ENCODE measurements at places on chromosomes 11 and 22.
A peak's percentile ranks its signal among the peaks of the same experiment; 100 is the strongest.

DNA sequence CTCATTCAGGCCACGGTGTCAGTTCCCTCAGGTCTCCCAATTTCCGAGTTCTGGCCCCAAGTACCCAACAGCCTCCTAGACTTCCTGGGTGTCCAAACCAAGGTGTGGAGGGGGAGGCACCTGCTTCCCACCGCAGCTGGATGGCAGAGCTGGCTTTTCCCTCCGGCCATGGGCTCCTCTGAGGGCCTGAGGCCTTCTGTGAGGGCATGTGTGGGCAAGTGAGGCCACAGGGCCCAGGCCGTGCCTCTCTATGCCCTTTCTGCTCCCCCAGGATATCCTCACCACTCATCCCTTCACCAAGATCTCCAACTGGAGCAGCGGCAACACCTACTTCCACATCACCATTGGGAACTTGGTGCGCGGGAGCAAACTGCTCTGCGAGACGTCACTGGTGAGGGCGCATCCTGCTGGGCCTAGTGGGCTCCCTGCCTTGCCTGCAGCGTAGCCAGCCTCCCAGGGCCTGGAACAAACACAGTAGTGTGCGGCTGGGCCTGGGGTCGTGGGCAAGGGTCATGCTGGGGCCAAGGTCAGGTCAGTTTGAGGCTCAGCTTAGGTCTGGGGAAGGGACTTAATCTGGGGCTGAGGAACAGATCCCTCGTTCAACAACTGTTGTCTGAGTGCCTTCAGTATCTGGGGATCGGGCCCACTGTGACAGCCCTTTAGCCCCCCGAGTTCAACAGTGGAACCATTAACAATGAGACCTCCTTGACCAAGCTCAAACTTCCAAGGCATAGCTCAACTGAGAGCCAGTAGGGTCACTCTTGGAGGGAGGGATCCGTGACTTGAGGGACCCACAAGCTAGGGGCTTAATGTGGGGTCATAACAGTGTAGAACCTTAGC lies 85.8 kb downstream of the MYO7A start:
- H3K4me1 ChIP-seq = no peaks in the 10 kb centered on the region
- no peak for DNase-seq
- H3K36me3 ChIP-seq = no peaks in the 10 kb centered on the region

DNA sequence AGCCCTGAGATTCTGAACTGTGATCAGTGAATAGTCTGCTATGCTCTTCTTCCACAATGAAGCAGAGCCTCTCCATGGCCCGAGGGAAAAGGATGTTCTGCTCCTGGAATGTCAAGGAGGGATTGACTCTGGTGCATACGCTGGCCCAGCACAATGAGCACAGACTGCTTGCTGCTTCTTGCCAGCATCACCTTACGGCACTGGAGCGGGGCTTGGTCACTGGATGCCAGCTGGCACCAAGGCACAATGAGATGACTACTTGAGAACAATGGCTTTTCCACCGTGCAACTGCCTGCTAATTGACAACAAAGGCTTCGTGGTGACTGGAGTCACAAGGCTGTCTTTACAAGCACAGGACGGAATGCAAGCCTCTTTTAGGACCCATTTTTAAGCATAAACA lies 139.2 kb downstream of the DSCAML1 start:
- H3K4me1 ChIP-seq = no peaks in the 10 kb centered on the region
- no peak overlapping the region for H3K4me3 ChIP-seq
- H3K27me3 ChIP-seq = peaks cover 4% of the 10 kb centered on the region
- DNase-seq = no peak
- H3K27ac ChIP-seq = no peak overlapping the region

- H3K27ac ChIP-seq = no peak overlapping the region
- DNase-seq = no peak
- peaks cover 13% of the 10 kb centered on the region for H3K4me1 ChIP-seq
- no peaks in the 10 kb centered on the region for H3K36me3 ChIP-seq
Observed at GRCh38 chr11:72773291-72773690, 20.6 kb downstream of the STARD10 start.

- H3K4me3 ChIP-seq = no peak overlapping the region
- DNase-seq = no peak
- H3K27ac ChIP-seq = no peak overlapping the region
- H3K36me3 ChIP-seq = no peaks in the 10 kb centered on the region
Observed at GRCh38 chr11:74330075-74330858, 18.8 kb upstream of the P4HA3 start.

GRCh38 chr11:108897071-108897481 lies 232.2 kb downstream of the DDX10 start:
- no peak overlapping the region for H3K27ac ChIP-seq
- DNase-seq = no peak
- no peak overlapping the region for H3K4me3 ChIP-seq
- peaks cover 14% of the 10 kb centered on the region for H3K4me1 ChIP-seq

- H3K4me3 ChIP-seq = no peak overlapping the region
- H3K27me3 ChIP-seq = no peaks in the 10 kb centered on the region
- peaks cover 3% of the 10 kb centered on the region for H3K4me1 ChIP-seq
- H3K27ac ChIP-seq = no peak overlapping the region
- peaks cover 36% of the 10 kb centered on the region for H3K36me3 ChIP-seq
- no peak for DNase-seq
Observed at GRCh38 chr11:94449029-94449428, 44.6 kb downstream of the MRE11 start.

- H3K36me3 ChIP-seq = no peaks in the 10 kb centered on the region
- H3K27me3 ChIP-seq = no peaks in the 10 kb centered on the region
- no peak overlapping the region for H3K4me3 ChIP-seq
- DNase-seq = no peak
Observed at GRCh38 chr11:11821899-11822298, 19.9 kb upstream of the USP47 start.

DNA sequence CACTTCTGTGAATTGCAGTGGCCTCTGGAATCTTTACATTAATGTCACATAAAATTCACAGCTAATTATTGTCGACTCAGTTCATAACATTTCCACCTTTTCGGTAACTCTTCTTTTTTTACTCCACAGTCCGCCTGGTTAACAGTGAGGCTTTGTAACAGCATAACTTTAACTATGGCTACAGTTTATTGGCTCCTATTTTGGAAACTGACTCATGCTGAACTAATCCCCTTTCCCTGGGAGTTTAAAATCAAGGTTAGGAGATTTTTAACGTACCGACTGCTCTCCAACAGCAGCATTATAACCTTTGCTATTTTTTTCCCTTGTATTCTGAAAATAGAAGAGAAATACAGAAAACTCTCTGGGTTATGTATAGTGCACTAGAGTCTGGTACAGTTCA lies 3.2 kb upstream of the POGLUT3 start:
- H3K27ac ChIP-seq = peak overlapping the region; percentile 95
- no peak overlapping the region for H3K4me3 ChIP-seq
- DNase-seq = no peak
- no peaks in the 10 kb centered on the region for H3K27me3 ChIP-seq
- no peaks in the 10 kb centered on the region for H3K36me3 ChIP-seq

- peaks cover 25% of the 10 kb centered on the region for H3K36me3 ChIP-seq
- no peak for DNase-seq
- H3K27me3 ChIP-seq = no peaks in the 10 kb centered on the region
- H3K4me3 ChIP-seq = no peak overlapping the region
Observed at GRCh38 chr22:19036523-19037273, 85.5 kb downstream of the DGCR2 start.

- H3K36me3 ChIP-seq = no peaks in the 10 kb centered on the region
- H3K27ac ChIP-seq = peak overlapping the region; percentile 30
- no peaks in the 10 kb centered on the region for H3K27me3 ChIP-seq
- peak overlapping the region; percentile 49 for H3K4me3 ChIP-seq
Observed at GRCh38 chr11:129695571-129696308, 119.9 kb upstream of the TMEM45B start.

- peaks cover 7% of the 10 kb centered on the region for H3K4me1 ChIP-seq
- H3K27me3 ChIP-seq = no peaks in the 10 kb centered on the region
- DNase-seq = no peak
Observed at GRCh38 chr22:23745791-23746190, 5.1 kb downstream of the ZNF70 start.

DNA sequence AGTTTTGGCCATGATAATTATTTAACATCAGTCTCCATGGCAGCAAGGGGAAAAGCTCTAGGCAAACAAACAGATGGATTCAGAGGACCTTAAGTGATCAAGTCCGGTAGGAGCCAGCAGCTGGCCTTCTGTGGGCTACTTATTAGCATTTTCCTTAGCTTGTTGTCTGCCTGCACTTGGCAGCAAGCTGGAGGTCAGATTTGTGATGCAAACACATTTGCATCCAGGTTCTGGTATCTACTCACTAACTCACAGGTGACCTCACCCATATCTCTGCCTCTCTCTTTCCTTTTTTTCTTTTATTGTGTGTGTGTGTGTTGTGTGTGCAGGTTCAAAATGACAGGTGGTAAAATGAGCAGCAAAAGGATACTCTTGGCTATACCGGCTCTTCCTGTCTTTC lies 32.3 kb downstream of the ARHGAP42 start:
- peaks cover 11% of the 10 kb centered on the region for H3K4me1 ChIP-seq
- peak overlapping the region; percentile 9 for H3K4me3 ChIP-seq
- no peaks in the 10 kb centered on the region for H3K36me3 ChIP-seq
- DNase-seq = no peak
- H3K27ac ChIP-seq = peak overlapping the region; percentile 49

- no peak for DNase-seq
- H3K36me3 ChIP-seq = peaks cover 16% of the 10 kb centered on the region
- peak overlapping the region; percentile 4 for H3K27ac ChIP-seq
- peaks cover 16% of the 10 kb centered on the region for H3K4me1 ChIP-seq
- H3K27me3 ChIP-seq = peaks cover 3% of the 10 kb centered on the region
Observed at GRCh38 chr11:69646493-69647389, 5.8 kb downstream of the CCND1 start.
